ENCODE measurements at places on chromosomes 5 and 9. TPM values are rescaled to one million over a fixed set of nuclear protein-coding genes. Genes with fewer than 3 reads are reported as not detected.

- no peak for DNase-seq
These were observed 219.0 kb upstream of the CDH12 start for GRCh38 chr5:23072179-23072578.

DNA sequence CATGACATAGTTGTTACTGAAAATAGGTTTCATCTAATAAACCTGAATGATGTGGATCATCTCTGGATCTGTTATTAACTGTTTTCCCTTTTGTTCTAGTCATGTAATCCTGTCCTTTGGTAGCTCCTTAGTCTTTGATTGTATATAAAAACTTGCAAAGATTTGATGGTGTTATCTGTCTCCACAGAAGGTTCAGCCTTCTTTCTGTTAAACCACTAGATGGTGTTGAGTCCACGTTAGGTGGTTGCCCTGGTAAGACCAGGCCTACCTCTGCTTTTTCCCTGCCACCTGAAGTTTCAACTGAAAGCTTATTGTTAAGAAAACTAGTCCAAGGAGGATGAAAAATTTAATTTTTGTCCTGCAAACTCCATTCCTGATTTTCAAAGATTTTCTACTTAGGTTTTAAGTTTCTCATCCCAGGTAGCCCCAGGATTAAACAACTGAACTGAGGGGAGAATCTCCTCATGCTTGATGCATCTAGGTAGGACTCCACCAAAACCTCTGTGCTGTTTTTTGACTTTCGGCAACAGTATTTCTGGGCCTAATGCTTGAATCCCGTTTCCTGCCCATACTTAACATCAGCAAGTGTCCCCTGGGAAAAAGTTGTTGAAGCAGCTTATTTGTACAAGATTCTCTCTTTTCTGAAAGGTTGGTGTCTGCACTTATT is 68.5 kb downstream of the RICTOR start:
- DNase-seq, result peak; percentile 32

GRCh38 chr9:86670536-86670935 is 276.8 kb downstream of the GAS1 start:
- no peak for DNase-seq

- DNase-seq, result peak; percentile 22
These were observed 67.2 kb downstream of the MRPS30 start for GRCh38 chr5:44875661-44876605.

DNA sequence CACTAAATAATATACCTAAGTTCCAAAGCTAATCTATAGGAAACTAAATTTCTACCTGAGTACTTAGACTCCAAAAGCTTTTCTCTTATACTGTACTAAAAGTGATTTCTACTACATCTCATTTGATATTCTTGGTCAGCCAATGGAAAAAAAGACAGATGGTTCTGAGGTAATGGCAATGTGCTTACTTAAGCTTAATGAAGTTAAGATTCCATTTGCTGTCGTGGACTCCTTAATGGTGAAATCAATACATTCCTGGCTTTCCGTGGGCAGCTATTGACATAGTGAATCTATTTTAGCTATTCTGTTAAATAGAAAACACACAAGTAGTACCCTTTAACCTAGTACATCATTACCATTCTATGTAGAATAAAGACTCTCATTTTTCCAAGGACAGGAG is 1825.6 kb upstream of the CDH9 start:
- no peak for DNase-seq

GRCh38 chr9:123391233-123391632 is 35.2 kb downstream of the CRB2 start:
- DNase-seq, result no peak

DNA sequence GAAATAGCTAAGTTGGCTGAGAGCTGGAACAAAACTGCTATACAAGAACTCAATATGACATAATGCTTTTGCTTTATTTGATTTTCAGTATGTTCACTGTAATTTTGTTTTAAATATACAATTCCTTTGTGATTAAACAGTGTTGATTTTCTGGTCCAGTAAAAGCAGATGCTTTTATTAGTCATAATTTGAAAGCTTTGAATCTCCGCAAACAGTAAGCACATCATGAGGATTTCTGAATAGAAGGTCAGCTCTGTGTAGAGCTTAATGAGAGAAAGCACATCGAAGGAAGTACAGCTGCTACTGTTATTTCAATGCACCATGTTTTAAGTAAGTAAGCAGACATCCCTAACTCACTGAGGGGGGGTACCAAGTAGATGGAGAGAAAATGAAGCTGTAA is 701.3 kb upstream of the ACO1 start:
- DNase-seq, result no peak

DNA sequence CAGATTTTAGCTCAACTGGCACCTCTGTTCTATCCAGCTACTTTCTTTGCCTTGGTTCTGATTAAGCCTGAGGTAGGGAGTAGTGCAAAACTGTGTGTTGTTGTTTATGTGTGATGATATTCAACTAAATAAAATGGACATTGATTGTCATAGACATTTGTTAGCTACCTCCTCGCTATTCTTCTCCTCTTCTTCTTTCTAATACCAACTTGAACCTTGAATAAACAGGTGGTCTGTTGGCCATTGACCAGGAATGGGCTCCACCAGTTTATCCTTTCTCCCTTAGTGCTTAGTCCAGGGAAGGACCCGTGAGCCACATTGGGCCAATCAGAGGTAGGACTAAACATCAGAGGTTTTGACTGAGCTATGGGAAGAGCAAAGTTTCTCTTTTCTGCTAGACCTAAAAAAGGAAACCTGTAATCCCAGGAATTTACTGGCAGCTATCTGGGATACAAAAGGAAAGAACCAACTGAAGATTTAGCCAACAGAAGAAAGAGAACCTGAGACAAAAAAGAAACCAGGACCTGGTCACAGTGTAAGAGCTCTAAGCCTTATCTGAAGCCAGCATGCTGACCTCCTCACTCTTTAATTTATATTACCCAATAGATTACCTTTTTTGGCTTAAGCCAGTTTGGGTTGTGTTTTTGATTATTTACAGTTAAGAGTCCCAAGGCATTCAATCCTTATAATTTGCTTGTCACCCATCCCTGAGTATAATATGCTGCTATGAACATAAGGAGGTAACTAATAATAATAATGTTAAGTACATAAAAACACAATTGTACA is 5.3 kb upstream of the RNF145 start:
- no peak for DNase-seq

Gene TGFBR1
- 28.8 TPM for total RNA-seq

Gene F2RL1
- 3.1 TPM for total RNA-seq

Gene PCDHB10
- 0.41 TPM for total RNA-seq

Gene CSF2
- not detected for total RNA-seq
